ENCODE measurements at places on chromosomes 4 and X. TPM values are rescaled to one million over a fixed set of nuclear protein-coding genes. Genes with fewer than 3 reads are reported as not detected.

SEPSECS gene
- total RNA-seq, result 9.1 TPM

FAM9B gene
- total RNA-seq, result not detected

NR3C2 gene
- total RNA-seq, result 0.88 TPM

ERCC6L gene
- total RNA-seq, result 0.59 TPM

DNA sequence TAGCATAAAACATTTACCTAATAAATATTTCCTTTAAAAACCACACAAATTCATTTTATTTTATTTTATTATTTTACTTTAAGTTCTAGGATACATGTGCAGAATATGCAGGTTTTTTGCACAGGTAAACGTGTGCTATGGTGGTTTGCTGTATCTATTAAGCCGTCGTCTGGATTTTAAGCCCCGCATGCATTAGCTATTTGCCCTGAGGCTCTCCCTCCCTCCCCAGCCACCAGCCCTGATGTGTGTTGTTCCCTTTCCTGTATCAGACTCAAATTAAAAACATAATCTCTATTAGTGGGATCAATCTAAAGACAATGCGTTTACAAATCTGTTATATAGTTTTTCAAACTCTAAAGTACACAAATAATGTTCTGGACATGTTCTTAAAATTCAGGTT lies 1.2 kb upstream of the HTN3 start:
- H3K36me3 ChIP-seq, result no peaks in the 10 kb centered on the region
- H3K27ac ChIP-seq, result no peak overlapping the region
- DNase-seq, result no peak
- H3K4me3 ChIP-seq, result no peak overlapping the region

GRCh38 chr4:9825049-9825448 lies 43.6 kb downstream of the DRD5 start:
- H3K27ac ChIP-seq, result no peak overlapping the region
- no peak overlapping the region for H3K4me3 ChIP-seq
- H3K36me3 ChIP-seq, result no peaks in the 10 kb centered on the region
- no peaks in the 10 kb centered on the region for H3K4me1 ChIP-seq
- DNase-seq, result no peak

DNA sequence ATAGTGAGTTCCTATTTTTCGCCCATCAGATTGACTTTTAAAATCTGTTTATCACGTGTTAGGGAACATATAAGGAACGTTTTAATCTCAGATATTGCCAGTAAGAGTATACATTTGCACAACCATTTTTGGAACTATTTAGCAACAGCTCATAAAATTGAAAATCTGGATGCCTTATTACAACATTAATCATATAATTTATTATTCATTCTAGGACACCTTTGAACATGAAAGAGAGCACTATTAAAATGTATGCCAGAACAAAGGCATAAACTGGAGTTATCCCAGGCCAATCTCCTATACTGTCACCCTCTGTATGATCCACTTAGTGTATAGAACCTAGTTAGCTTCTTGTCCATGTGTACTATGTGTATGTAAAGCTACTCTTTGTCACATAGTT lies 579.0 kb upstream of the MAGEB2 start:
- no peak overlapping the region for H3K4me3 ChIP-seq
- H3K4me1 ChIP-seq, result no peaks in the 10 kb centered on the region
- DNase-seq, result no peak
- no peaks in the 10 kb centered on the region for H3K27me3 ChIP-seq

DNA sequence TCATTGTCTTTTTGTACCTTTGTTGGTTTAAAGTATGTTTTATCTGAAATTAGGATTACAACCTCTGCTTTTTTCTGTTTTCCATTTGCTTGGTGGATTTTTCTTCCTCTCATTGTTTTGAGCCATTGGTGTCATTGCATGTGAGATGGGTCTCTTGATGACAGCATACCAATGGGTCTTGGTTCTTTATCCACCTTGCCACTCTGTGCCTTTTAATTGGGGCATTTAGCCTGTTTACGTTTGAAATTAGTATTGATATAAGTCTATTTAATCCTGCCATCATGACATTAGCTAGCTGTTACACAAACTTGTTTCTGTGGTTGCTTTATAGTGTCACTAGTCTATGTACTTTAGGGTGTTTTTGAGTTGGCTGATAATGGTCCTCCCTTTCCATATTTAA lies 145.7 kb downstream of the GUCY2F start:
- H3K27ac ChIP-seq, result no peak overlapping the region
- no peak overlapping the region for H3K4me3 ChIP-seq
- H3K36me3 ChIP-seq, result no peaks in the 10 kb centered on the region
- H3K27me3 ChIP-seq, result no peaks in the 10 kb centered on the region

DNA sequence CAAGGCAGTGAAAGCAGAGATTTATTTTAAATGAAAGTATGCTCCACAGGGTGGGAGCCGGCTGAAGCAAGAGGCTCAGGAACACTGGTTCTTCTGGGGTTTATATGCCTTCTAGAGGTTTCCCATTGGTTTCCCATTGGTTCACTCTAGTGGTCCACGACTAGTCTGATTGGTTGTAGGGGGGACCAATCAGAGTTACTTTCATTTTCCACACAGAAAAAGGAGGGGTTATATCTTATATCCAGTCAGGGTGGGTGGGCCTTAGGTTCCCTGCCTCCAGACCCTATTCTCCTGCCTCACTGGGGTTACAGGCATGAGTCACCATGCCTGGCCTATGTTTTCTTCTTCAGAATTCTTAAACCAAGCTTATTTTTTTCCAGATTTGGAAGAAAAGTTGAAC lies 101.6 kb downstream of the KLHL8 start:
- H3K4me1 ChIP-seq, result peaks cover 36% of the 10 kb centered on the region
- no peak overlapping the region for H3K4me3 ChIP-seq
- peak overlapping the region; percentile 33 for H3K27ac ChIP-seq
- H3K36me3 ChIP-seq, result peaks cover 10% of the 10 kb centered on the region

GRCh38 chr4:146548443-146548842 lies 26.7 kb upstream of the SLC10A7 start:
- no peaks in the 10 kb centered on the region for H3K27me3 ChIP-seq
- no peaks in the 10 kb centered on the region for H3K36me3 ChIP-seq
- H3K4me3 ChIP-seq, result no peak overlapping the region
- no peak overlapping the region for H3K27ac ChIP-seq
- DNase-seq, result no peak
